Bronchial epithelial cell (primary cell): ENCODE measurements at places on chromosomes 3 and 15.

- no peak for DNase-seq
Observed at GRCh38 chr3:156160647-156161046, 40.3 kb downstream of the KCNAB1 start.

DNA sequence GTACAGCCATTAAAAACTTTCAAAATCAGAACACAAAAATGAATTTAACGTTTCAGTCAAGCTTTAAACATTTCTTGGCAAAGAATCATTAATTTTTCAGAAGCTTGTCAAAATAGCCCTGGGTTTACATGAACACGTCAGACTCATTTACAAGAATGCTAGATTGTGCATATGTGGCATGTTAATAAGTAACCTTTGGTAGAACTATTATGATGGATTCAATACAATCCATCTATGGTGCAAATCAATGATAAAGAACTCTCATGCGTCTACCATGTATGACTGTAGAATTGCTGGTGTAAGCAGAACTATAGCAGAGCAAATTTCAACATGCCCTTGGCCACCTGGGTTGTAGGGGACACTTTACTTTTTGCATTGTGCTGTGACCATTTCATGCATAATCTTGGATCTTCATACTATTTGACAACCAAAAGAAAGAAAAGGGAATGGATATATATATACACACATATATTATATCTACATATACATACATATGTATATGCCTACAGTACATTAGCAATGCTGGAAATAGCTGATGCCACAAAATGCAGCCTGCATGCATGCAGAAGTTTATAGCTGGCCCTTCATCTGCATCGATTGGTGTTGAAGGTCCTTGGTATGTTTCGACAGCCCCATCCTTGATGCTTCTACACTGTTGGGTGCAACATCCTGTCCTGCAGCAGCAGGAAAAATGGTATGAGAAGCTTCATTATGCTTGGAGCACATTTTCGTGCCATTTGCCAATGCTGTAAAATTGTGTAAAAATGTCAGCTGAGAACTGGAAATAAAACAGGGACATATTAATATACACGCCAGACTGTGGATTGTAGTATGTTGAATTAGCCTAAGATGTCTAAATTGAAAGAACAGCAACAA is 189.0 kb downstream of the MBNL1 start:
- no peak for DNase-seq

GRCh38 chr3:63670544-63670943 is 18.1 kb downstream of the SNTN start:
- no peak for DNase-seq

DNA sequence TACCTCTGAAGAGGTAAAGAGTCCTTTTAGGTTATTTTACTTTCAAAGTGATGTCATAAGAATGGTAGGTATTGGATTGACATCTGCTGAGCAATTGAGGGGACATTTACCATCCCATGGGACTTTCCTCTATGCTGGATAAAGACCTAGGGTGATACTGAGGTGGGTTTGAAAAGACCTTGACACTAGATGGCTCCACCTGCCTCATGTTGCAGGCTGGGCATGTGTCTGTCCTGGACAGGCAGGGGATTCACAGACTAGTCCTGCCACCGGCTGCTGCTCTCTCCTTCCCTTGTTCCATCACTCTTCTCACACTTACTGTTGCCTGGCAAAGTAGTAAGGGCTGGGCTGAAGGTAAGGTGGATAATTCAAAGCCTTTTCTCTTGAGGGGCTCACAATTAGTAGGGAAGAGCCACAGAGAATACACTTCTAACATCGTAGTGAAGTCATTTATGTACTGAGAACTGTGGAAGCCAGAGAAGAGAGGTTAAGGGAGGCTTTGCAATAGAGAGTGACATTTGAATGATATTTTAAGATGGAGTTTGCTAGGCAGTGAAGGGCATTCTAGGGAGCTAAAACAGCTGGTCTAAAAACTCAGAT is 27.7 kb downstream of the TRAK1 start:
- peak; percentile 64 for DNase-seq

DNA sequence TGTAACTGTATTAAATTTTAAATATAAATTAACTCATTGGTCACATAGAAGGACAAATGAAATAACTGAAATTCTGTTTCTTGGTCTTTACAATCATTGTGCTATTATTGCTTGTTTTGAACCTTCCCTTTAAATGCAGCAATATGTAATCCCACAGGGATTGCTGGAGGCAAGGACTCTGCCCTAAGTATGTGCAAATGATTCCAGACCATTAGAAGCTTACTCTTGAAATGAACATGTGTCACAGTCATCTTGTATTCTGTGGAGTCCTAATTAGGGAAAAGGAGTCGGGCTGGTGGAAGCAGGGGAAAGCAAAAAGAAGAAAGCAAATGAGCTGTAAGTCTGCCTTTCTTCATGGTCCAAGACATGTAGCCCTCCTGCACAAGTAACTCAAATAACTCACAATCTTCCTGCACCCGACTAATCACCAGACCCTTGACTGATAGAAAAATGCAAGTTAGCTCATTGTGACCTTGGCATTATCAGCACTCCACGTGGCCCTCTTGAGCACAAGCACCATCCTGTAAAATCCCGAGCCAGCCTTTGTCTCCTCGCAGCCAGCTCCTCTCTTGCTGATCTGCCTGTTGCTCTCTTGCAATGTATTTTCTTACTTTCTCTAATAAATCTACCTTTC is 2.3 kb upstream of the TMPRSS7 start:
- DNase-seq: no peak

DNA sequence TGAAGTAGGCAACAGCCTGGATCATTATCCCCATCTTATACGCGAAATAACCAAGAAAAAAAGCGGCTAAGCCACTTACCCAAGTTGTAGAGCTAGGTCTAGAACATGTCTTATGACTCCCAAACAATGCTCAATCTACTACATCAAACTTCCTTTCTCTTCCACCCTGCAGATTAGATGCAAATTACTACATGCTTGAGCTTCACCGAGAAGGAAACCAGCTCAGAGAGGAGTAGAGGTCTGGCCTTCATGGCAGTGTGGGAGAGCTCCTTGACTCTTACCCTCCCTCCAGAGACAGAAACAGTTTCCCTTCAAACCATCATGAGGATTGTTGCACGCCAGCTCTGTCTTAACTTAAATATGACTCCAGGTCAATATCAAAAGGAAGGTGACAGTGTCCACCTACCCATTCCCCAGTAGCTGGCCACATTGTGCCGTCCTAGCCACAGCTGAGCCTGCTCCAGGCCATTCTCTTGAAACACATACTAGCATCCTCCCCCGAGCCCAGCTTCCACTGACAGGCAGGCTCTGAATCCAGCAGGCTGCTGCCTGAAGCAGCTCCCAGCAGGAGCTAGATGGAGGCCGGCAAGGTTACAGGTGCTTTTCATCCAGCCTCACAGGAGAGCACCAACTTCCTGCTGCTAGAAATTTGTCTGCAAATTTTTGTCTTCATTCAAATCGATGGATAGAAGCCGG is 56.8 kb downstream of the CPN2 start:
- no peak for DNase-seq

DNA sequence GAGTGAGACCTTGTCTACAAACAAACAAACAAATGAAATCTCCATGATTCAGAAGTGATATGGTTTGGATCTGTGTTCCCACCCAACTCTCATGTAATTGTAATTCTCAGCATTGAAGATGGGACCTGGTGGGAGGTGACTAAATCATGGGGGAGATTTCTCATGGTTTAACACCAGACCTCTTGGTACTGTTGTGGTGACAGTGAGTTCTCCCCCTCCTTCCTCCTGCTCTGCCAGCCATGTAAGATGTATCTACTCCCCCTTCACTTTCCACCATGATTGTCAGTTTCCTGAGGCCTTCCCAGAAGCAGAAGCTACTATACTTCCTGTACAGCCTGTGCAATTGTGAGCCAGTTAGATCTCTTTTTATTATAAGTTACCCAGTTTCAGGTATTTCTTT is 438.4 kb upstream of the THBS1 start:
- DNase-seq: no peak

DNA sequence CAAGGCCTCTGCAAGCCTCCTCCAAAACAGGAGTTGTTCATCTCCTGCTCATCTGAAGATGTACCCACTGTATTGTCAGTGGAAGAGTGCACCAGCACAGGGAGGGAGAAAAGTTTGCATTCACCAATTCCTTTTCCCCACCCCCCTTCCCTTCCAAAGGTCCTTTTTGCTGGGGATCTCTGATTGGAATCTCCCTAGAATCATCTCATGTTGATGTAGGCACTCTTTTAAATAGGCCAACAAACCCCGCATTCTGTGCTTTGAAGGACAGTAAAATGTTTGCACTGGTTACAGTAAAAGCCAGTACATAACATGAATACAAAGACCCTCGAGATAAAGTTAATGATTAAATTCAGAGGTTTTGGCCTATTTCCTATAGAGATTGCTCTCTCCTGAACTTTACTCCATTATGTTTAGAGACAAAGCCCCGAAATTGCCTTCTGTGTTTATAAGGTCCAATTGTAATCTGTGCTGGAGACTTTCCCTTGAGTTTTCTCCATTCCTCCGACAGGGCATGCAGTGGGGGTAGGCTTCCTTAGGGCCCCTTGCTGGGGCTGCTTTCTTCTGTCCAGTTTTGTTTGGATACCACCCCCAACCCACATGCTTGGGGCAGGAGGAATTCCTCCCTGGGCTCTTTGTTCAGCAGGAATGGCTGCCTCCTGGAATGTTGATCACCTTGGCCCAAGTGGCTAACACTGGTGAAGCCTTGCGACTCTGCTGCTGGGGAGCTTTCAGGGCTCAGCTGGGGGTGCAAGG is 22.5 kb downstream of the TRIM71 start:
- DNase-seq: no peak

- DNase-seq: peak; percentile 14
Observed at GRCh38 chr3:169060037-169060436, 603.5 kb downstream of the MECOM start.

DNA sequence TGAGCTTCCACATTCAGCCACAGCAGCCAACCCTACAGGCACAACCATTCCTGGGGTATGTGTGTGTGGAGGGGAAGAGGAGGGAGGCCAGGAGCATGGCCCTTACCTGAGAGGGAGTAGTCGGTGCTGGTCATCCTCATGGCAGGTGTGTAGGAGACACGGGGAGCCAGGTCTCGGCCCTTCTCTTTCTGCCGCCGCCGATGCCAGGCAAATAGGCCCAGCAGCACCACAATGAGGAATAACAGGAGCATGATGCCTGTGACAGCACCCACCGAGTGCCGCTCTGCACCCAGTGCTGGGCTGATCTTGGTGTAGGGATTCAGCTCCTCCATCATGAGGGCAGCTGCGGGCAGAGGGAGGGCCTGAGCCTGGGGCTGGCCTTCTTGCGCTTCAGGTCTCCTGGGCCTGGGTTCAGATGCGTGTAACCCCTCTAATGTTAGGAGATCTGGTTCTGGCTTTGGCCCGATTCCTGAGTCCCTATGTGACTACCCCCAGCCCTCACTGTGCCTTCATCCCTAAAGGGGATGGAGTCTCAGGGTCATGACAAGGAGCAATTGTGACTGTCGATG is 44.4 kb downstream of the RAB11A start:
- DNase-seq: no peak

DNA sequence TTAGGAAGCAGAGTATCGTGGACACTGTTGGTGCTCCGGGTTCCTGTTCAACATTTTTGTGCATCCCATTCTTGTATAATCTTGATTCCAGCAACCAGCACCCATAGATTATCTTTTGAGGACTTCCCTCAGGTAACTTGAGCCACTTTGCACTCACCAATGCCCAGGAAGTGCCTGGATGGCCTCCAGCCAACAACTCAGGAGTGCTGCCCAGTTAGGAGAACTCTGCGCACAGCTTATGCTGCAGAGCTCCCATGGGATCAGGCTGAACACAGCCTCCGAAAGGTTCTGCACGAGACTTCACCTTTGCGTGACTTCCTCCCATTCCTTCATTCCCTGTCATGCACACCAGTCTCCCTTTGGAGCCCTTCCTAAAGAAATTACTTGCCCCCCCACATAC is 64.3 kb upstream of the LRRN1 start:
- DNase-seq: no peak

- peak; percentile 76 for DNase-seq
Observed at GRCh38 chr3:58271901-58272501, 34.0 kb upstream of the RPP14 start.

GRCh38 chr15:60079210-60079609 is 75.1 kb downstream of the FOXB1 start:
- DNase-seq: no peak

GRCh38 chr3:113662824-113663223 is 33.6 kb downstream of the USF3 start:
- no peak for DNase-seq

- DNase-seq: no peak
Observed at GRCh38 chr3:15467227-15468181, 40.1 kb downstream of the EAF1 start.

DNA sequence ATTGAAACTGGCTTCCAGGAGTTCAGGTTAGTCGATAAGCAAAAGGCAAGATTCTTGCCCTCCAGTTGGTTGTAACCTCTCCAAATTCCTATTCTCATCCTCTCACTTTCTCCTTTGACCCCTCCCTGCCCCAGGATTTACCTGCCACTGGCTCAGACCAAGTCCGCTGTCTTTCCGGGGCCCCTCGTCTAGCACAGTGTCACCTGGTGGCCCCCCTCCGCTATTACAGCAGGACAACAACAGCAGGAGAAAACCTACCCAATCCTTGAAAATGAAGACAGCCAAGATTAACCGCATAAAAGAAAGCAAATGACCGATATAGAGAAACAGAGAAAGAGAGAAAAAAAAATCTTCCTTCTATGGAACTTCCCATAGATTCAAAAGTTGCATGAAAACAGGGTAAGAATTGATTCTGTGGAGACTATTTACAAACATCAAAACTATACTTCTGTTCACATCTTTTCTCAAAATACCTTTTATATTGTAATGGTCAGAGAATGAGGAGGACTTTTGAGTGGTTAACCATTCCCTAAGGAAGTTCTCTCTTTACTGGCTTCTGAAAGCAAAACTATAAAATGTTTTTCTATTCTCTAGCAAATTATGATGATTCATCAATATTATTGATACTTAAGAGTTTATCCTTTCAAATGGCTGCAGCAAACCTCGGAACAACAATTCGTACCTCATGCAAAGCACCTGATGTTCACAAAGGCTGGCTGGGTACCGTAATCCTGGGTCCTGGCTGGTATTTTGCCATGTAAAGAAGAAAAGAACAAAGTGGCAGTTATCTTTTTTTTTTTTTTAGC is 10.0 kb upstream of the ST8SIA2 start:
- DNase-seq: no peak

- peak; percentile 60 for DNase-seq
Observed at GRCh38 chr3:11379238-11379823, 107.1 kb downstream of the ATG7 start.

GRCh38 chr3:23254835-23255234 is 51.7 kb downstream of the UBE2E2 start:
- DNase-seq: no peak

DNA sequence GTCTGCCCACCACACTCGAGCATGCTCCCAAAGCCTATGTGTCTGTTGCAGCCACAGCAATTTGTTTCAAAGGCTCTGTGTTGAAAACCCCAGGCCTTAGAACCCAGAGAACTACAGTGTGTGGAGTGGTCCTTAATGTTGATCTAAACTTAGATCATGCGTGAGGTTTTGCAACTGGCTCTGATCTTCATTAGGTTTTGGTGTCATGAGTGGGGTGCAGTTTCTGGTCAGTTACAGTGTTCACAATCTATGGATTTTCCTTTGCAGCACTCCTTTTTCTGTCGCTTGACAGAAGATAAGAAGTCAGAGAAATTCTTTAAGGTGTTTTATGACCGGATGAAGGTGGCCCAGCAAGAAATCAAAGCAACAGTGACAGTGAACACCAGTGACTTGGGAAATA is 213.0 kb upstream of the BHLHE40 start:
- no peak for DNase-seq
